ENCODE measurements at places on chromosomes 6 and 20. TPM values are rescaled to one million over a fixed set of nuclear protein-coding genes. Genes with fewer than 3 reads are reported as not detected.

DNA sequence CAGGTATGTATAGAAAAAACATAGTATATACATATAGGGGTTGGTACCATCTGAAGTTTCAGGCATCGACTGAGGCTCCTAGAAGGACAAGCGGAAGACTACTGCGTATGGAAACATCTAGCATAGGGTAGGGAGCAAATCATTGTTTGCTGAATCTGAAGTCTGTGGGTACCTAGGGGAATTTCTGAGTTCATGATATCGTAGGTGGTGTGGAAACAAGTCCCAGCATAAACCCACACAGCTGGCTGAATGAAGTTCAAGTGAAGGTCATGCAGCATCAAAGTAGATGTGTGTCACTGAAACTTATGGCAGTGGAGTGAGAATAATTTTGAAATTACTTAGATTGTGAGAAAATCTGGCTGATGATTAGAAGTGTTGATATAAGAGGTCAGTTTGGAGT is 39.4 kb downstream of the MAP7 start:
- no peaks in the 10 kb centered on the region for H3K4me1 ChIP-seq
- H3K4me3 ChIP-seq: no peak overlapping the region
- H3K36me3 ChIP-seq: no peaks in the 10 kb centered on the region
- H3K27me3 ChIP-seq: no peaks in the 10 kb centered on the region
- H3K27ac ChIP-seq: no peak overlapping the region

The MUC22 gene
- total RNA-seq: not detected

- no peak overlapping the region for H3K4me3 ChIP-seq
- no peaks in the 10 kb centered on the region for H3K27me3 ChIP-seq
- H3K36me3 ChIP-seq: no peaks in the 10 kb centered on the region
- no peaks in the 10 kb centered on the region for H3K4me1 ChIP-seq
- no peak overlapping the region for H3K27ac ChIP-seq
Measured at GRCh38 chr20:2163312-2163711, 61.7 kb downstream of the STK35 start.

The MROH8 gene
- 3.9 TPM for total RNA-seq
